ENCODE measurements at places on chromosomes 5 and 9.
A peak's percentile ranks its signal among the peaks of the same experiment; 100 is the strongest.

- no peak for DNase-seq
Measured at GRCh38 chr9:89480825-89481537, 16.9 kb downstream of the SEMA4D start.

- no peak for DNase-seq
Measured at GRCh38 chr9:112032009-112032408, 135.4 kb downstream of the UGCG start.

DNA sequence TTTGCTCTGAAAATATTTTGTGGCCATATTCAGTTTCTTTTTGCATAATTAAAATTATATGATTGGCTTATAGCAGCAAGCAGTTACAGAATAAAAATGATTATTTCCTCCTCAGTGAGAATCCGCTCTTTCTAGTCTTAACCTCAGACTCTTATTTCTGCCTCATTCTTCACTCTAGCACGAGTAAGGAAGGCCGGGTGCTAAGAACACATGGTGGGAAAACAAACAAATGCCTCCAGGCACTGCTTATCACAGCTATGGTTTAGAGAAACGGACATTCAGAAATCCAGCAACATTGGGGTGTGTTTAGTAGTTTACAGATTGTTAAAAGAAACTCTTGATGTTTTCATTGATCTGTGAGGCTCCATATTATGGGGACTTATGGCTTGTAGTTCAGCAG, 168.7 kb downstream of the KDM4C start:
- DNase-seq: peak; percentile 67

GRCh38 chr9:93211654-93212001, 27.7 kb downstream of the WNK2 start:
- no peak for DNase-seq

DNA sequence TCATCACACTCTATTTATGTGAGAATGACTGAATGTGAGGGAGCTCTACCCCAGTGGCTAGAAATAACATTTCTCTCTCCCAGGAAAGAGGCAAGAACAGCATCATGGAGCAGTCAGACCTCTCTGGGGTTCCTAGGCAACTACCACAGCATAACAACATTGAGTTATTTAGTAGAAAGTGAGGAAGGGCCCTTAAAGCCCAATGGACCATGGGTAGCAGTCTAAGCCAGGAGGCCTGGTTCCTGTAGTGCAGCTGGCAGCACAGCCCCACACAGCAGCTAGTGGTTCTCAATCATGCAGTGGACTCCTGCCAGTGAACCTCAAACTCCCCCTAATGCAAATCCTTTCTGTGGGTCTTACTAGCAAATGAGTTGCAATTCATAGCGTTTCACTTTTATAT, 55.3 kb downstream of the SPEF2 start:
- DNase-seq: no peak

GRCh38 chr5:37370550-37370863, 399 bp downstream of the NUP155 start:
- no peak for DNase-seq

DNA sequence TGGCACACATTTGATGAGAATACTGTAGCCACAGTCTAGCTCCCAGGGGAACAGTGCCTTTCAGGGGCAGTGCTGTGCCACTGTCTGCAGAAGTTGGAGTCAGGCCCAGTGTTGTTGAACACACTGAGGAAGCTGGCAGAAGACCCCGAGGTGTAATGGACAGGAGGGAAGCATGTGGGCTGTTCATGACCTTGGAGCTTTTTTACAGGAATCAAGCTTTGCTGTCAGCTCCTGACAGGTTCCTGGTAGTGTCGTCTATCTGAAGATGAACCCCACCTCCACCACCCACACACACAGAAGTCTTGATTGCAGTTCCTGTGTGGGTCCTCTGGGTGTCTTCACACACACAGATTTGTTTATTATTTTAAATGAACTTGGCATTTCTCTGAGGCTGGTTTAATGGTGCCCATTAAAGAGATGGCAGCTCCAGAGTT, 40.3 kb upstream of the TNFAIP8 start:
- peak; percentile 54 for DNase-seq

- DNase-seq: peak; percentile 23
Measured at GRCh38 chr5:79971156-79971555, 19.9 kb downstream of the MTX3 start.

DNA sequence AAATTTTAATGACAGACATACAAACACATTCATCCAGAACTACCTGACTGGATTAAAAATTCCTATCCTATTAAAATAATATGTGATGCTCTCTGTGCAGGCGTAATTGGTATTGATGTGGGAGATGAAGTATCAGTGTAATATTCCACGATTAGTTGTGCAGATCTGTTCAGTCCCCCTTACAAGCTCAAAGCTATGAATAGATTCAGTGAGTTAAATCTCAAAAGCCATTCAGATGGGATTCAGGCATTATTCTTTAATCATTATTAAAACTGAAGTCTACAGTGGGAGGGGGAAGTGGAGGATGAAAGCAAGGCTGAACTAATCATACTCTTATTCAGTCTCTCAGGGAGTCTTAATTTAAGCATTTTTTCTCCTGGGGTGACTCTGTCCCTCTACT, 855.8 kb downstream of the EFNA5 start:
- no peak for DNase-seq

GRCh38 chr9:79208791-79209396, 362.9 kb upstream of the TLE4 start:
- no peak for DNase-seq

DNA sequence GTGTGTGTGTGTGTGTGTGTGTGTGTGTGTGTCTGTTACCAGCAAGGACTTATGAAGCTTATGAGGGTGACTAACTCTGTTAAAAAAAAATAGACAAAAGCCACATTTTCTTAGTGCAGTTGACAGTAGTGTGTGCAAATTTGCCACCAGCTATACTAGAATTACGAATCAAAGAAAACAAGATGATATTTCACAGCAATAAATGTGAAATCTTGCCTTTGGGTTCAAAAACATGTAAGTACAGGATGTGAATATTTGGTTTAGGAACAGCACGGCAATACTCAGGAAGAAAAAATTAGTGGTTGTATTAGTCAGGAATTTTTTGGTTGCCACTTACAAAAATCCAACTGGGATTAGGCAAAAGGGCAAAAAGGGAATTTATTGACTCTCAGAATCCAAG, 117.4 kb downstream of the NPR3 start:
- DNase-seq: no peak

GRCh38 chr9:108160706-108161355, 671.3 kb upstream of the KLF4 start:
- DNase-seq: no peak

GRCh38 chr5:157252711-157253465, 13.0 kb upstream of the CYFIP2 start:
- peak; percentile 5 for DNase-seq

Measured in amniotic epithelial cell (primary cell).